DMS53 (cell line): ENCODE measurements at places on chromosomes 7 and 10.
A peak's percentile ranks its signal among the peaks of the same experiment; 100 is the strongest.

DNA sequence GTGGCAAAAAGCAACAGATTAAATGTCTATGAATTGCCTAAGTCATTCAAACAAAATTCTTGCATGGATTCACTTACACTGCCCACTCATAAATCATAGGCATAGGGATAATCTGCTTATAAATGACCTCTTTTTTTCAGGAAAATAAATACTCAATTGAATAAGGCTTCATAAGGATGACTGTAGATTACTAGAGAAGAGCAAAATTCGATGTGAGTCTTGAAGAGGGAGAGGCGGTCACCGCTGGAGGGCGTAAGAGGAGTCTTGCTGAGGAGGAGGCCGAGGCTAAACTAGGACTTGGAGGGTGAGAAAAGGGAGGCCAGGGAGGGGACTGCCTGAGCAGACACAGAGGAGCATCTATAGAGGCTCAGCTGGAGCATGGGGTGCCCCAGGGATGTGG is 135.4 kb upstream of the RSU1 start:
- peak; percentile 32 for DNase-seq

- peak; percentile 98 for DNase-seq
Observed at GRCh38 chr7:158973440-158973839, 117.1 kb downstream of the DYNC2I1 start.

DNA sequence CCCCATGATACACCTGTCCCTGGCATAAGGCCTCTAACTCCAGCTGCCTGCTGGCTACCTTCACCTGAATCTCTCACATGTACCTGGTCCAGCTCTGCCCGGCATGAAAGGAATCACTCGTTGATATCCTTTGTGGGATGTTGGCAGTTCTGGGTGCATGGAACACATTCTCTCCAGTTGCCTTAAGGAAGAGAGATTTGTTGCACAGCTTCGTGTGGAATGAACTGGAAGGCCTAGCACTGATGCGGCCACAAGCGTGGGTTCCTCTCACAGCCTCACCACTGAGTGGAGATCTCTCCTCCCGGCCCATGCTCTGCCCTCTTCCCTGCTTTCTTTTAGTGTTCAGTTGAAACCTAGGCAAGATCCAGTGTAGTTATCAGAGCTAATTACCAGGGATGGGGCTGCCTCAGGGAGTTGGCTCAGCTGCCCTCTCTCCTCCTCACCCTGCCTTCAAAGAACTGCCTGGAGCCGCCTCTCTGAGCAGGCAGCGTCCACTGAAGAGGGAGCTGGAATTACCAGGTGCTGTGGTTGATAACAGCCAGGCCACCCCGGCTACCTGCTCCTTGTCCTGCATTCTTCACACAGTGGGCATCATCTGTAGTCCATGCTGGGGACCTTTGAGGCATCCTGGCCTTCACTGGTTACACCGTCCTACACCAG is 194.3 kb downstream of the CCDC3 start:
- no peak for DNase-seq

GRCh38 chr7:151308256-151308655 is 33.4 kb upstream of the NUB1 start:
- no peak for DNase-seq

DNA sequence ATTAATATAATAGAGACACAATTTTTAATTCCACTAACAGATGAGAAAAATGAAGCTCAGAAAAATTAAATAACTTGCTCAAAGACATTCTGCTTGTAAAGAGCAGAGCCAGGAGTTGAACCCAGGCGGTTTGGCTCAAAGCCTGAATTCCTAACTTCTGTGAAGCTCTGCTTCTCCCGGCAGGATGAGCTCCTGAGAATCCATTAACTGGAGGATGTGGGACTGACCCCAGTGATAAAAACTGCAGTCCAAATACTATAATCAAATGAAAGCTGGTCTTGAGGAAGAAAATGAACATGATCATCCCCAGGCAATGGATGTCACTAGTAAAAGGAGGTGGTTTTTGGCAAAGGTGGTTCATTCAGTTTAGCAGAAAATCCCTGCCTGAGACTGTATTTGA is 898.2 kb downstream of the CCSER2 start:
- DNase-seq: no peak

GRCh38 chr7:38229386-38229785 is 44.0 kb downstream of the TARP start:
- DNase-seq: no peak

DNA sequence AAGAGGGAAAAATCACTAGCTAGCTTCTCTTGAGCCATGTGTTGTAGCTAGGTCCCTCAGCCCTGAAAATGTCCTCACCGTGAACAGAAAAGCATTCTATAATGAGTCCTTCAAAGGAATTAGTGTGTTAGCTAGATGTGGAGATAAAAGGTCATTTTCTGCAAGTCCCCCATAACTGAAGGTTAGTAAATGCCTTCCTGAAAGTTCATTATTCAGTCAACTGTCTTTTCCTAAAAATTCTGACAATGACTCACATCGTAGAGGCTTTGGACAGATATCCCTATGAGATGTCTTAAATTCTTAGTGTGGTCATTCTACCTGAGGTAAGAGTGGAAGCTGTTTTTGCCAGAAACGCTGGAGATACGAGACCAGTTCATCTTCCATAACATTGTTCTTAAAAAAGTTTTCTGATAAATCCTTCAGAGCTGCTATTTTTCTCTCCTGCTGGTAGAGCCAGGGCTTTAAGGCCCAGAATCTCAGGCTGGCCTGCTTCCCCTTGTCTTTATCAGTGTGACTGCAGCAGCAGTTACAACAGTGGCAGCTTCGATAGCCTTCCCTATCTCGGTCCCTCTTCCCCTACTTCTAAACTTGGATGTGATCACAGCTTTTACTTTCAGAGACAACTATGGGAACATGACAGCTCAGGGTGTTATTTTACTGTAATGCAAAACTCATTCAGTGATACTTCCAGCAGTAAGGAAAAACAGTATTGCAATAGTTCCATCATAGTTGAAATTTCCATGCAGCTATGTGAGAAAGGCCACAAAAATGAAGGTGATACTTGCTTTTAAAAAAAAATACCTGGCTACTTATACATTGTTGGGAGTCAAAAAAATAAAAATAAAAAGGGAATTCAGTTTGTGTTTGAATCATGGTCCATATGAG is 37.3 kb upstream of the PRKAR2B start:
- no peak for DNase-seq
